ENCODE measurements at places on chromosomes 2 and 18.

DNA sequence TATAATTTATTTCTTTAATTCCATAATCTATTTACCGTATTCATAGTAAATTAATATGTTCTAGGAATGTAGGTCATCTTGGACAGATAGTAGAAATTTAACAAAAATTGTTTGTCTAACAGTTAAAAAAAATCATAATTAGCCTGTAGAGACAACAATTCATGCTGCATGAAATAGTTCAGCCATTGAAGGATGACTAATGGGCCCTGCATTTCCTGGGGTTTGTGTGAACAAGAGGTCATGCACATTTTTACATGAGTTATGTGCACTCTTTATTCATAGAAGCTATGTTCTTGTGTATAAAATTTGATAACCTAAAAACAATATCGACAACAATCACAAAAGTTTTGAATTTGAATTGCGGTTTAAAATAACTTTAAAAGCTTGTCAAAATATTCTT is 1663.6 kb downstream of the SUCLG1 start:
- DNase-seq: no peak

GRCh38 chr2:195759877-195760276 is 102.9 kb downstream of the SLC39A10 start:
- no peak for DNase-seq

GRCh38 chr2:152588998-152589397 is 128.3 kb downstream of the PRPF40A start:
- no peak for DNase-seq

DNA sequence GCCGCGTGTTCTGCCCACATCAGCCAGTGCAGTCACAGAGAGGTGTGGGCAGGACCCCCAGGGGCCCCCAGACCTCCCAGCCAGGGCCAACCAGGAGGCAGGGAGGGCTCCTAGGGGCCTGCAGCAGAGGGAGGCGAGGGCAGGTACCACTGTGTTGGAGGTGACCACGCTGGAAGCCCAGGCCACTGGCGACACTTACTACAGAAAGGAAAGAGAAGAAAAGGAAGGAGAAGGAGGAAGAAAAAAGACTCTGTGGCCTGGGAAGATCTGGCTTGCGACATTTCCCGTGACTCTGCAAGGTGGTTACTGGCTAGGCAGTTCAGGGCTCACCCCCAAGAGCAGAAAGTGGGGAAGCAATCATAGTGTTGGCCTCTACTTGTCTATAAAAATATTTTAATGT is 98.1 kb upstream of the BCL2L11 start:
- no peak for DNase-seq

- no peak for DNase-seq
Observed at GRCh38 chr2:156332284-156332533, 312 bp downstream of the NR4A2 start.

DNA sequence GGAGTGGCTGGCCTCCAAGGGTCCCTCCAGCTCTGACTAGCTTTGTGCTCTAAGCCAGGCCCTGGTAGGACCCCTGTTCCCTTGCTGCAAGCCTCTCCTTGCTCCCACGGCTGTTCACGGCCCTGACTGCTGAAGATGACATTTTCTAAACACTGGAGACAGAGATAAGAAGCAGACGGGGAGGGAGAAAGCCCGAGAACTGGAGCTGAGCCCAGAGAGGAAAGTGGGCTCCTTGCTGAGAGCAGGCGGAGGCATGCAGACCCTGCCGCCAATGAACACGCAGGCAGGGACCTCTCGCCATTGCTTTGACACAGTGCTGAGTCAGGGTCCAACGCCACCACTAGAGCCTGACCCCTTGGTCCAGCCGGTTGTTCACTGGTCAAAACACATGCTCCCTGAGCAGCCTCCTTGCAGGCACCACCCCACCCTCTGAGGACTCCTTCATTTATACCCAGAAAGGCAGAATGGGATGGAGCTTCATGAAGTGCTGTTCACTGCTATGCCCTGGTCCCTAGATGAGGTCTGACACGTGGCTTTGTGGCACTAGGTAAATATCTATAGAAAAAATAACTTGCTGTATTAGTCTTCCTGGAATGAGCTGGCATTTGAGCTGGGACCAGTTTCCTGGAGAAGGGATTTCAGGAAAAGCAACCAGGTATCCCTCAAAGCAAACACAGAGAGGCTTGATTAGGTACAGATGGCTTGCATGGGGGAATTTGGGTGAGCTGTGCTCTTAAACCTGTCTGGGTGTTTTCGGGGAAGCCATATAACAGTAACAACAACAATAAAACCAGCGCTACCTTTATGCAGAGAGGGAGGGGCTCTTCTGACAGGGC is 65.7 kb downstream of the MCFD2 start:
- no peak for DNase-seq

GRCh38 chr2:33077844-33078243 is 131.1 kb downstream of the LTBP1 start:
- DNase-seq: no peak

DNA sequence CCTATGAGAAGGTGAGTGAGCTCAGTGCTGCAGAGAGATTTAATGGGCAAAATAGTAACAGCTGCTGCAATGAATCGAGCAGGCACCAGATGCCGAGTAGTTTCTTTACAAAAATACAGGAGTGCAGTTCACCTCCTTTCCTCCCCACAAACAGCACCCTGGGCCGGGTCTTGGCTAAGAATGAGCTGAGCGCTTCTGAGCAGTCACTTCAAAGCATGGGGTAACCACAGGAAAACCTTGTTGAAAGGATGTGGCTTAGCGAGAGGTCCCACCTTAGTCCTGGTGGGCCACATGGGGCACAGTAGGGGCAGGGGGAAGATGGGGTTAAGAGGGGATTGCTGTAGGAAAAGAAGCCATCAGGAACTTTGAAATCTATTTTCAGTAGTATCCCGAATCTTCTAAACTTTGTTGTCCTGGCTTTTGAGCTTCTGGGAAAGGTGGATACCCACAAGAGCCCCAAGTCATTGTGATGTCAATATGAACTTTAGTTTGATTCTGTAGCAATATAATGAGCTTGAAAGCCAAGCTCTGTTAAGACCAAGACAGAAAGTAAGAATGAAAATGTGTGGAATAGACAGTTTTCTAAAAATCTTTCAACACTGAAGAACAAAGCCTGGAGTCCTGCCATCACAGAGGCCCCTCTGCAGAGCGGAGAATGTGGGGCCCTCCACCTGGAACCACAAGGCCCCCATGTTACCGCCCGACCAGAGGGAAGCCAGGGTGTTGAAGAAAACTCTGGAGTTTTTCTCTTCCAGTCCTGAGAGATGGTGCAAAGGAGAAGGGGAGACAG is 101.0 kb upstream of the ZNF236 start:
- no peak for DNase-seq

DNA sequence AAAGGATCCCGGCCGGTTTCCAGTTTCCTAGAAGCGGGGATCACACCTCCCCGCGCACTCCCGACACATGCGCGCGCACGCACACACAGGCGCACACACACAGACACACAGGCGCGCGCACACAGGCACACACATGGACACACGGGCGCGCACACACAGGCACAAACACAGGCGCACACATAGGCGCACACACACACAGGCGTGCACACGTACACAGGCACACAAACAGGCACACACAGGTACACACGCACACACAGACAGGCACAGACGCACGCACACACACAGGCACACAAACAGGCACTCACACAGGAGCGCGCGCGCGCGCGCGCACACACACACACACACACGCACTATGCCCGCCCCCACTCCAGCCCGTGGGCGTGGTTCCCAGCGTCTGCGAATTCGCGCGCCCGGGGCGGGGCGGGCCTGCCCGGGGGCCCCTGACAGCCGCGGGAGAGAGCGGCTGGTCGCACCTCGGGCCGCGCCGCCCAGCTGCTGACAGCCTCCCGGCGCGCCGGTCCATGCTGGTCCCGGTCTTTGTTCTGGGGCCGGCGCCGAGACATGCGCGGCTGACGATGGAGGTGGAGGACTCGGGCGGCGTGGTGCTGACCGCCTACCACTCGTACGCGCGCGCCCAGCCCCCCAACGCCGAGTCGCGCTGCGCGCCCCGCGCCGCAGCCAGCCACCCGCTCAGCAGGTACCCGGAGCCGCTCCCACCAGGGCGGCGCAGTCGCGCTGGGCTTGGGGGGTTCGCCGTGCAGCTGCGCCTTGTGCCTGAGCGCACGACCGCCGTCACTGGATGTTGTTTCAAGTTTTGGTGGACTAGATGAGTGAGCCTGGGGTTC is at the start of gene ARHGAP28:
Gene ARHGAP28 (plus strand): TSS at position 470 of the 845 bp plus-strand sequence. CDS start 106 bp downstream, at position 576.
- DNase-seq: peak; percentile 74

- DNase-seq: no peak
Observed at GRCh38 chr2:50335852-50336251, 696.1 kb downstream of the NRXN1 start.

GRCh38 chr2:43164686-43165085 is 61.7 kb downstream of the ZFP36L2 start:
- DNase-seq: no peak

DNA sequence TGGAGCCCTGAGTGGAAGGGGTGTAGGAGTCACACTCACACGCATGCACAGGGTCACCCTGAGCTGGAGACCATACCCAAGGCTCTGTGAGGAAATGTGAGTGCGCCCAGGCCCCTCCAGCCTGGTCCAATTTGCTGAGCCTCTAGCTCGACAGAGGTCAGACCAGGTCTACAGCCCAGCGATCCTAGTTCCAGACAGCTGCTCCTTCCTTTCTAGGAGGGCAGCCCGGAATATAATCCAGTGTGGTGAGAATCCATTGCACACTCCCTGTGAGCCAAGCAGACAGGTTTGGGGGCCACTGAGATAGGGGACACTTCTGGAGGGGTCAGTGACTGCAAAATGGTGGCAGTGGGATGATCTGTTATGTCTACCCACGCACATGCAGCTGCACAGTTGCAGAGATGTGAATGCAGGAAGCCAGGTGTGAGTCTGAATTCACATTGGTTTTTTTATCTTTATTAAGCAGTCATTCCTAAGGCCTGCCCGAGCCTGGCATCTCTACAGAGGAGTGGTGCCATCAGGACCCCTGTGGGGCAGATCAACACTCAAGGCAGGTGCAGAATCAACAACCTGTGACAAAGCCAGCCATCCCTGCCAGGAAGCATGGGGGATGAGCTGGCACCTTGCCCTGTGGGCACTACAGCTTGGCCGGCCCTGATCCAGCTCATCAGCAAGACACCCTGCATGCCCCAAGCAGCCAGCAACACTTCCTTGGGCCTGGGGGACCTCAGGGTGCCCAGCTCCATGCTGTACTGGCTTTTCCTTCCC is at the start of gene GPR148:
Gene GPR148 (plus strand): TSS at position 522 of the 768 bp plus-strand sequence. CDS start 82 bp downstream, at position 604.
- DNase-seq: no peak

DNA sequence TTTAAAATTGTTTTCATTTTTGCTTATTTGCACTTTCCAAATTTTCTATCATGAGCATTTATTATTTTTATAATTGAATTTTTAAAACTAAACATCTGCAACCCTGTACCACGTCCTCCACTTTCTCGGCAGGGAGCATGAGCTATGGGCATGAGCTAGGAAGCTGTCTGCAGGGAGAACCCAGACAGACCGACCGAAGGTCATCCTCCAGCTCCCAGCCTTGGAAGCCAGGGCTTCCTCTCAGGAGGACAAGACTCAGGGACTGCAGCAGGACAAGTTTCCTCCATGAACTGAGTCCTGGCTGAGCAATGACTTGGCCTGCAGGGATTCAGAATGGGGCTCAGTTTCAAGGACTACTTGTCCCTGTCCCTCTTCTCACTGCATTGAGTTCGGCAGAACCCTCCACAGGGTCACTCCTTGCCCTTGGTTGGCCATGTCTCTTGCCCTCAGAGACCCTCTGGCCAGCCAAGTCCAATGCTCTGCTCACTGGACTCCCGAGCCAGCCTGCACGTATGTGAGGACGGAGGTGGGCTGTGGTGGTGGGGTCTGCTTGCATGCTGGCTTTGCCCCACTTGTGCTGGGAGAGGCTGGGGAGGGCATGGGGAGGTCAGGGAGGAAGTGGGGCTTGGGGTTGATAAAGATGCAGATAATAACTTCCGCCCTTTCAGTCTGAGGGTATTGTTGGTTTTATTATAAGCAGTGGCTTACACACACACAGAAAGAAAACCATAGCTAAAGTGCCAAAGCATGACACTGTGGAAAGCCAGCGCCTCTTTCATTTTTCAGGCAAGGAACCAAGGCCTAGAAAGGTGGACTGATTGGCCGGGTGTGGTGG is 6.6 kb downstream of the NMUR1 start:
- DNase-seq: no peak

DNA sequence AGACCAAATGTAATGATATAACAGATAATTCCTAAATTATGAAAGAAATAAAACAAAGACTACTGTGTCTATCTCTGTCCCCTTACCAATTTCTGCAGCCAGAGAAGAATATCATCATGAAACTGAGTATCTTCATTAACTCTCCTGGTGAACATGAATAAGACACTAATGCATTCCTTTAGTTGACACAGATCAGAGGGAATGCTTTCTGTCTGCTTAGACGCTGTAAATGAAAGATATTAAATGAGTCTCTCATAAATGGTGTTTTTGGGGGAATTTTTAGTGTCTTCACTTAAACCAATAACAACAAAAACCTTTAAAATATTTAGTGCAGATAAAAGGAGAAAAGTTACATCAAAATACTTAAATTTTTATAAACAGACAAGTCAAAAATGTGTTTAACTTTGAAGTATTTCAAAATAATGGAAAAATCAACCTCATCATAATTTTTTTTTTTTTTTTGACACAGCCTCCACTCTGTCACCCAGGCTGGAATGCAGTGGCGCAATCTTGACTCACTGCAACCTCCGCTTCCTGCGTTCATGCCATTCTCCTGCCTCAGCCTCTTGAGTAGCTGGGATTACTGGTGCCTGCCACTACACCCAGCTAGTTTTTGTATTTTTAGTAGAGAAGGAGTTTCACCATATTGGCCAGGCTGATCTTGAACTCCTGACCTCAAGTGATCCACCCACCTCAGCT is 16.0 kb downstream of the EPG5 start:
- DNase-seq: no peak

GRCh38 chr18:31965316-31965970 is 22.5 kb upstream of the TRAPPC8 start:
- DNase-seq: no peak

GRCh38 chr18:62329691-62330454 is 4.8 kb downstream of the TNFRSF11A start:
- no peak for DNase-seq

GRCh38 chr2:19247186-19247585 is 111.2 kb downstream of the OSR1 start:
- DNase-seq: no peak

DNA sequence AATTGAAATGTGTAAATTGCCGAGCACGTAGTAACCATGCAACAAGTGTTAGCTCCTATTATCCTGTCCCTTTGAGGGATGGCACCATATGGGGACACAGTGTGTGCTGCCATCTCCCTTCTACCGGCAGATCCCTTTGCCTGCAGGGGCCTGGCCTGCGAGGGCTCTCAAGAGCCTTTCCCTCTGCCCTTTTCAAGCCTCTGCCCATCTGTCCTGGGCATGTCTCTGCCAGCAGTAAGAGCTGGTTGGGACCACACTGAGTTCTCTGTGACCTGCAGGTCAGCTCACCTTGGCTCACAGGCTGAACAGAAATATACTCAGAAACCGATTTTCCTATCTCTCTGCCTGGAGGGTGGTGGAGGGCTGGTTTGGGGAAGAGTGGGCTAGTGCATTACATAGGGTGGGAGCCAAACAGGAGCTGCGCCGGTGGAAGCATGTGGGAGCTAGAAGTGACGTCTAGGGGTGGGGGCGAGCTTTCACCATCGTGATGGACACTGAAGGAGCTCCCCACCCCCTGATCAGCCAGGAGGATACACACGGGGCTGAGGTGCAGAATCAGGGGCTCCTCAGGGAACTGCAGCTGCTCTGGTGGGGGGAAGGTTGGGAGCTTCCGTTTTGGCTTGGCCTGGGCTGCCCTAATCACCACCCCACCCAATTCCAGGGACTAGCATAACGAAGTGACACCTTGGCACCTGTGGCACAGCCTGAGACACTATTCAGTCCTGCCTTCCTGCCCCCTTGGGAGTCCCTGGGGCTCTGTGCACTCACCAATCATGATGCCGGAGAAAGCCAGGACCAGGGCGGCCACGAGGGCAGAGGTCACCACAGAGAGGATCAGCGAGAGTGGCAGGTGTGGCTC is 109.7 kb downstream of the CLIP4 start:
- no peak for DNase-seq

Measured in suprapubic skin (tissue), 4 donors.